Activated T-cell treated with anti-CD3 and anti-CD28 coated beads, Interleukin-2, amount 50 U/mL, for 24 hours (primary cell): ENCODE measurements at places on chromosomes 12 and 14.

DNA sequence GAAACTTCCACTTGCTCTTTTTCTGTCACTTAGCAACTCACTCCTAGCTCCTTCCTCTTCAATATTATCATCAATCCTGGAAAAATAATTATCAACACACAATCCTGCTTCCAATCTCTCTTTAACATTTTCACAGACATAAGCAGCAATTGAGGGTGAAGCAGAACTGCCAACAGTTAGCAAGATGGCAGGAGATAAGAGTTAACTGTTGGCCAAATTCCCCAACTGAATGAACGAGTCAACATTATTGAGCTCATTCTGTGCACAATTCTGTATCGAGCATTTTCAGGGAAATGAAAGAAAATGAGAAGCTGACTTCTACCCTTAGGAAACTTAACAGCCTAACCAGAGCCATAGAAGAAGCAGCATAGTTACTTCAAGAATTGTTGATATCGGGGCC is 152.0 kb downstream of the KCNA5 start:
- no peak overlapping the region for H3K27ac ChIP-seq
- H3K27me3 ChIP-seq, result peaks cover 43% of the 10 kb centered on the region
- no peaks in the 10 kb centered on the region for H3K4me1 ChIP-seq
- H3K36me3 ChIP-seq, result no peaks in the 10 kb centered on the region

- H3K36me3 ChIP-seq, result peaks cover 70% of the 10 kb centered on the region
- H3K4me3 ChIP-seq, result no peak overlapping the region
- peak overlapping the region; percentile 4 for H3K27ac ChIP-seq
- no peak for DNase-seq
Measured at GRCh38 chr14:103416916-103417315, 31.7 kb downstream of the MARK3 start.

GRCh38 chr14:67620217-67620785 is 581 bp downstream of the ARG2 start:
- DNase-seq, result peak; percentile 32
- H3K27me3 ChIP-seq, result peaks cover 6% of the 10 kb centered on the region
- H3K4me3 ChIP-seq, result peak overlapping the region; percentile 85
- H3K27ac ChIP-seq, result peak overlapping the region; percentile 46

- H3K36me3 ChIP-seq, result no peaks in the 10 kb centered on the region
- no peaks in the 10 kb centered on the region for H3K27me3 ChIP-seq
- no peak overlapping the region for H3K4me3 ChIP-seq
- H3K4me1 ChIP-seq, result peaks cover 10% of the 10 kb centered on the region
- H3K27ac ChIP-seq, result no peak overlapping the region
- no peak for DNase-seq
Measured at GRCh38 chr12:70415987-70416386, 49.9 kb downstream of the KCNMB4 start.

DNA sequence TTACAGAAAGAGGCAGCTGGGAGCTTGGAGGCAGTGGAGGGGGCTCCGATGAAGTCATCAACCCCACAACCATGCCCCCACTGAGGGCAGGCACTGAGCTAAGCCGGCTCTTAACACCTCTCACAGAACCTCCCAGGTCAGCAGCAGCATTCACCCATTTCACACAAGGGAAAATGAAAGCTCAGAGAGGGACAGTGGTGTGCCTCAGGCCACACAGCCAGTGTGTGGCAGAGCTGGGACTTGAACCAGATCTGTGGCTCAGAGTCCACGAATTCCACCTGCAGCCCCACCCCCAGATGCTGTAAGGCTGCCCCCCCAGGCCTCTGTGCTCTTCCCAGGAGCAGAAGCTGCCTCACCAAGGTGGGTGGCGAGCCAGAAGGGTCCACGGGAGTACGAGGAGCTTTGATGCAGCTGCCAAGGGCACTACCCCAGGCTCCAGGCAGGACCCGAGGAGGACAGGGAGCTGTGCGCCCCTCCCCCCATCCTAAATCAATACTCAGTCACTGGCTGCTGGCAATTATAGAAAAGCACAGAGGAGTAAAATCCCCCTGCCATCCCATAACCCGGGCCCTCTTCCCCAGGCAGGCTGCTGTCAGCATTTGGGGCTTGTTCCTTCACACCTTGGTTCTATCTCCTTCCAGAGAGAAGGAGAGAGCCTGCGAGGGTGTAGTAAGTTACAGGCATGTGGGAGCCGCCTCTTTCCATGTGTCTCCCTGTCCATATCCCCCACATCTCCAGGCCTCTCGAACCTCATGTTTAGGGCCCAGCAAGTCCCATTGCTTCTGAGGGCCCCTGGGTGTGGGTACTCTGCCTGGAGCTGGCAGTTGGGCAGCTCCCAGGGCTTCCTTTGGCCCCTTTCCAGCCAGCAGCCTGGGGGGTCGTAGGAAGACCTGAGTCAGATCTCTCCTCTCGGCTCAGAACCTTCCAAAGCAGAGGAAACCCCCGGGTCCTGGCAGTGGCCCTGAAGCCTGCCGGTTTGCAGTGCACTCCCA is 47.6 kb downstream of the FAM222A start:
- H3K4me1 ChIP-seq, result peaks cover 6% of the 10 kb centered on the region
- H3K27ac ChIP-seq, result no peak overlapping the region
- peaks cover 4% of the 10 kb centered on the region for H3K27me3 ChIP-seq
- peak; percentile 21 for DNase-seq
- H3K36me3 ChIP-seq, result peaks cover 3% of the 10 kb centered on the region

DNA sequence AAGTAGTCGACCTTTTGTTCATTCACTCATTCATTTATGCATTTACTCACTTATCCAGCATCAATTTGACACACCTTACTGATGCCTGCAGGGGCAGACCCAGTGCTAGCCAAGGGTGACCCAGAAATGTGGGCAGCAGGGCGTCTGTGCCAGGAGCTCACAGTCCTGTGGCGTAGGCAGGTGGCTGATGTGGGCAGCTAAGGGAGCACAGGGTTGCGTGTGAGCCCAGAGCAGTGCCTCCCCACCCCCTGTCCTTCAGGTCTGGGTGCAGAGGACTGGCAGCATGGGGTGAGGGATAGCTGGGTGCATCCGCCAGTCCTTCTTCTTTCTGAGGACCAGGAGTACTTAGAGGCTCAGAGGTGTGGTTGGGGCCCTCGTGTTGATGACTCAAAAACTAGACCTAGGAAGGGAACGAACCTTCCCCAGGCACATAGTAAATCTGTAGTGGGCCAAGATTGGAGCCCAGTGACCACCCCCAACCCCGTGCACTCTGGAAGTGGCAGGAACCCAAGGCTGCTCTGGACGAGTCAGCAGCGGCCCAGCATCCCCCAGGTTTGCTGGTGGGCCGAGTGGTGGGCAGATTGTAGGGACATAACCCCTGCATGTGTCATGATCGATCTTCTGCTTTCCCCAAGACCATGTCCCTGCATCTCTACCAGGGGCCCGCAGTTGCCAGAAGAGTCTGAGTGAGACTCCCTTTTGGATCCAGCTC is 63.9 kb downstream of the BEGAIN start:
- H3K27ac ChIP-seq, result no peak overlapping the region
- H3K4me3 ChIP-seq, result no peak overlapping the region
- H3K27me3 ChIP-seq, result no peaks in the 10 kb centered on the region

DNA sequence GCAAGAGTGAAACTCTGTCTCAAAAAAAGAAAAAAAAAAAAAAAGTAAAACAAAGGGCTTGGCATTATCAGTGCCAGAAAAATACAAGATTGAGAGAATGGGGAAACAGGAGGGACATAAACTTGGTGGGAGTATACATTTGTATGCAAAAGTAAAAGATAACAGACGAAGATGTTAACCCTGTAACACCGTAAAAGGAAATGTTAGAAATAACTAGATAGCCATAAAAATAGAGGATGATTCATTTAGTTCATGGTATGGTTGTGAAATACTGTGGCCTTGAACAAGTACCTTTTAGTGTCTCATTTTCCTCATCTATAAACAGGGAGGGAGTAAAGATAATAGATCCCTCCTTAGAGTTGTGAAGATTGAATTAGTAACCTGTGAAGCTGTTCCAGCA is 33.3 kb downstream of the ATP2A2 start:
- H3K4me3 ChIP-seq, result peak overlapping the region; percentile 23
- no peak for DNase-seq
- H3K36me3 ChIP-seq, result peaks cover 74% of the 10 kb centered on the region
- no peaks in the 10 kb centered on the region for H3K27me3 ChIP-seq
- peaks cover 67% of the 10 kb centered on the region for H3K4me1 ChIP-seq
- peak overlapping the region; percentile 80 for H3K27ac ChIP-seq

DNA sequence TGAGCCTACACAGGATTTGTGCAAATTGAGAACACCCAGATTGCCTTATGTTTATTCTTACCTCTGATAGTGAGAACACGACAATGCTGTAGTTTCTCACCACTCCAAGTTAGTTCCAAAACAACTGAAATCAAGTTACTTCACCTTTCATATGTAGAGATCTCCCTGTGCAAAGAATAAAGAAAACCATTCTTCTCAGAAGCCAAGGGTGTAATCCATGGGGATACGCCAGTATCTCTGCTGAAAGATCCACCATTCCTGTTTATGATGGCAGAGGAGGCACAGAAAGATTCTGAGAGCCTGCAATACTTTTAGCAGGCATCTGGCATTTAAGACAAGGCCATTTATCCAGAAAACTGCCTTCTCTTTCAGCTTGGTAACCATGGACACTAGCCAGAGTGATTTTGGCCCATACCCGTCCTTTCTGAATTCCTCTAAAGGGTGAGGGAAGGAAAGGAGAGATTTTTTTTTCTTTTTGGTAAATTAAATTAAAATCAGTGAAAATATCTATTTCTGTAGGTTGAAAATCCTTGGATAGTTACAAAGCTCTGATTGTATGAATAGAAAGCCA is 355.4 kb upstream of the FAR2 start:
- no peak overlapping the region for H3K27ac ChIP-seq
- H3K36me3 ChIP-seq, result no peaks in the 10 kb centered on the region
- peaks cover 4% of the 10 kb centered on the region for H3K27me3 ChIP-seq
- no peak for DNase-seq
- H3K4me3 ChIP-seq, result no peak overlapping the region

- H3K27ac ChIP-seq, result no peak overlapping the region
- H3K4me1 ChIP-seq, result no peaks in the 10 kb centered on the region
- no peaks in the 10 kb centered on the region for H3K27me3 ChIP-seq
- DNase-seq, result no peak
- no peak overlapping the region for H3K4me3 ChIP-seq
- H3K36me3 ChIP-seq, result no peaks in the 10 kb centered on the region
Measured at GRCh38 chr12:86230516-86231146, 25.6 kb downstream of the MGAT4C start.

DNA sequence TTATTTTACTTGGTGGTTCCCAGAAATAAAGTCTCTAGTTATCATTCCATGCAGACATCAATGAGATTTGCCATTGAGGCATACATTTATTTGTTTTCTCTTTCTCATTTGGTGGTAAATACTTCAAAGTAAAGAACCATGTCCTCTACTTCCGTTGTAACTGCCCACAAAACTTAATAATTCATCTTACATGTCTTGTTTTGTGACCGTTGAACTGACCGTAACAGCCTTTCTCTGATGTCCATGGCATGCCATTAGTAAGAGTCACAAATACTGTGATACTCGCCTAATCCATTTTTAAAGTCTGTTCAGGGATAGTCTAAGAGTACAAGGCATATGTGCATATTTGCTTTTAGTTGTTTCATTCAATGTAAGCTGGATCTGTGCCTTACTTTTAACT is 145.3 kb downstream of the ETV6 start:
- peaks cover 40% of the 10 kb centered on the region for H3K4me1 ChIP-seq
- H3K27ac ChIP-seq, result no peak overlapping the region
- peaks cover 44% of the 10 kb centered on the region for H3K36me3 ChIP-seq
- no peaks in the 10 kb centered on the region for H3K27me3 ChIP-seq
- no peak for DNase-seq

GRCh38 chr12:92029902-92030586 is 115.6 kb downstream of the BTG1 start:
- peaks cover 82% of the 10 kb centered on the region for H3K4me1 ChIP-seq
- H3K36me3 ChIP-seq, result peaks cover 8% of the 10 kb centered on the region
- peak overlapping the region; percentile 88 for H3K27ac ChIP-seq
- H3K27me3 ChIP-seq, result no peaks in the 10 kb centered on the region
- H3K4me3 ChIP-seq, result peak overlapping the region; percentile 50
- DNase-seq, result no peak

- no peak overlapping the region for H3K4me3 ChIP-seq
- H3K4me1 ChIP-seq, result no peaks in the 10 kb centered on the region
- H3K36me3 ChIP-seq, result peaks cover 5% of the 10 kb centered on the region
- H3K27me3 ChIP-seq, result no peaks in the 10 kb centered on the region
- H3K27ac ChIP-seq, result no peak overlapping the region
Measured at GRCh38 chr12:67410246-67410645, 141.1 kb downstream of the CAND1 start.

DNA sequence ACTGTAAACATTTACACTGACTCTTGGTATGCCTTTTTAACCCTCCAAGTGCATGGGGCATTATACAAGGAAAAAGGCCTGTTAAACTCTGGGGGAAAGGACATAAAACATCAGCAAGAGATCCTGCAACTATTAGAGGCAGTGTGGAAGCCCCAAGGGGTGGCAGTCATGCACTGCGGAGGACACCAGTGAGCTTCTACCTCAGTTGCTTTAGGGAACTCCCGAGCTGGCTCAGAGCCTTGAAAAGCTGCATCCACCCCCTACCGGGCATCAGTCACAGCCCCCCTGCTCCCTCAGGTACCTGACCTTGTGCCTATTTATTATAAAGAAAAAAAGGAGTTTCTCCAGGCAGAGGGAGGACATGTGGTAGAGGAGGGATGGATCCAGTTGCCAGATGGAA is 695.6 kb upstream of the LMO3 start:
- H3K27me3 ChIP-seq, result no peaks in the 10 kb centered on the region
- DNase-seq, result no peak
- H3K4me1 ChIP-seq, result no peaks in the 10 kb centered on the region
- no peak overlapping the region for H3K27ac ChIP-seq
- H3K4me3 ChIP-seq, result no peak overlapping the region

- no peaks in the 10 kb centered on the region for H3K27me3 ChIP-seq
- no peaks in the 10 kb centered on the region for H3K4me1 ChIP-seq
- peaks cover 24% of the 10 kb centered on the region for H3K36me3 ChIP-seq
- no peak for DNase-seq
- no peak overlapping the region for H3K4me3 ChIP-seq
- no peak overlapping the region for H3K27ac ChIP-seq
Measured at GRCh38 chr14:39025810-39026627, 77.0 kb downstream of the SEC23A start.

DNA sequence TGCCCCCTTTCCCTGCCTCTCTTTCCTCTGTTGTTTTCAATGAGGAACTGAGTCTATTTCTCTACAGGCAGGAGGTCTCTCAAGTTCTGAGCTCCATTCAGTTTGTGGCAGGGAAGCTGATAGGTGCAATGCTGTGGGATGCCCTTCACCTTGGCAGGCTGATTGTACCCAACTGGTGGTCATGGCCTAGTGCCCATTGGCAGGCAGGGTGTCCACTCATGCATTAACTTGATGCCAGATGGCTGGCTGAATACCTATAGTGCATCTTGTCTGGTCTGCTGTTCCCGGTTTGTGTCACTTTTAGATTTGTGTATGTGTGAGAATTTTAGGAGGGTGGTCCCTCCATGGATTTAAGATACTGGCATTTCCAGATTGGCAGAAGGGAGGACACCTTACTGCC is 20.0 kb upstream of the ITGA5 start:
- H3K27me3 ChIP-seq, result no peaks in the 10 kb centered on the region
- H3K4me1 ChIP-seq, result peaks cover 11% of the 10 kb centered on the region
- no peak overlapping the region for H3K4me3 ChIP-seq
- DNase-seq, result no peak

GRCh38 chr14:73502017-73502619 is 11.4 kb downstream of the RIOX1 start:
- H3K36me3 ChIP-seq, result peaks cover 56% of the 10 kb centered on the region
- no peak overlapping the region for H3K27ac ChIP-seq
- no peaks in the 10 kb centered on the region for H3K4me1 ChIP-seq
- no peaks in the 10 kb centered on the region for H3K27me3 ChIP-seq
- no peak overlapping the region for H3K4me3 ChIP-seq
- no peak for DNase-seq

- H3K36me3 ChIP-seq, result no peaks in the 10 kb centered on the region
- no peak overlapping the region for H3K4me3 ChIP-seq
- DNase-seq, result no peak
Measured at GRCh38 chr14:40188006-40188405, 755.8 kb upstream of the FBXO33 start.
